ENCODE measurements at places on chromosomes 4 and X. TPM values are rescaled to one million over a fixed set of nuclear protein-coding genes. Genes with fewer than 3 reads are reported as not detected.

GRCh38 chr4:19329631-19330030, 922.1 kb upstream of the SLIT2 start:
- no peak overlapping the region for H3K27ac ChIP-seq
- H3K4me1 ChIP-seq, result no peaks in the 10 kb centered on the region
- H3K27me3 ChIP-seq, result no peaks in the 10 kb centered on the region

GRCh38 chr4:31647786-31648185, 927.6 kb downstream of the PCDH7 start:
- H3K27ac ChIP-seq, result no peak overlapping the region
- no peak overlapping the region for H3K4me3 ChIP-seq
- no peak for DNase-seq
- H3K4me1 ChIP-seq, result no peaks in the 10 kb centered on the region

GRCh38 chrX:104270916-104271512, 16.3 kb upstream of the ESX1 start:
- H3K27ac ChIP-seq, result no peak overlapping the region
- peak overlapping the region; percentile 50 for H3K4me3 ChIP-seq
- no peaks in the 10 kb centered on the region for H3K36me3 ChIP-seq
- DNase-seq, result no peak
- no peaks in the 10 kb centered on the region for H3K4me1 ChIP-seq

The FHIP1A gene
- polyA plus RNA-seq, result 0.07 TPM

The SLITRK4 gene
- 0.01 TPM for polyA plus RNA-seq

The CFAP299 gene
- 1.3 TPM for polyA plus RNA-seq

DNA sequence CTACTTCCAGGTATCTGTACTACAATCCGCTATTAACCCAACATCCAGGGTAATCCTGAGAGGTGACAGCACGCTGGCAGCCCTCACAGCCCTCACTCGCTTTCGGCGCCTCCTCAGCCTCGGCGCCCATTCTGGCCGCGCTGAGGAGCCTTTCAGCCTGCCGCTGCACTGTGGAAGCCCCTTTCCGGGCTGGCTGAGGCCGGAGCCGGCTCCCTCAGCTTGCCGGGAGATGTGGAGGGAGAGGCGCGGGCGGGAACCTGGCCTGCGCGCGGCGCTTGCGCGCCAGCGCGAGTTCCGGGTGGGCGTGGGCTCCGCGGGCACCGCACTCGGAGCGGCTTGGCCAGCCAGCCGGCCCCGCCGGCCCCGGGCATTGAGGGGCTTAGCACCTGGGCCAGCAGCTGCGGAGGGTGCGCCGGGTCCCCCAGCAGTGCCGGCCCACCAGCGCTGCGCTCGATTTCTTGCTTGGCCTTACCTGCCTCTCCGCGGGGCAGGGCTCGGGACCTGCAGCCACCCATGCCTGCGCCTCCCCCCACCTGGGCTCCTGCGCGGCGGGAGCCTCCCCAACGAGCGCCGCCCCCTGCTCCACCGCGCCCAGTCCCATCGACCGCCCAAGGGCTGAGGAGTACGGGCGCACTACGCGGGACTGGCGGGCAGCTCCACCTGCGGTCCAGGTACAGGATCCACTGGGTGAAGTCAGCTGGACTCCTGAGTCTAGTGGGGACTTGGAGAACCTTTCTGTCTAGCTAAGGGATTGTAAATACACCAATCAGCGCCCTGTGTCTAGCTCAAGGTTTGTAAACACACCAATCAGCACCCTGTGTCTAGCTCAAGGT, 87.3 kb downstream of the PRSS12 start:
- H3K27me3 ChIP-seq, result no peaks in the 10 kb centered on the region
- DNase-seq, result no peak
- no peaks in the 10 kb centered on the region for H3K4me1 ChIP-seq
- no peak overlapping the region for H3K27ac ChIP-seq
- peak overlapping the region; percentile 6 for H3K4me3 ChIP-seq

DNA sequence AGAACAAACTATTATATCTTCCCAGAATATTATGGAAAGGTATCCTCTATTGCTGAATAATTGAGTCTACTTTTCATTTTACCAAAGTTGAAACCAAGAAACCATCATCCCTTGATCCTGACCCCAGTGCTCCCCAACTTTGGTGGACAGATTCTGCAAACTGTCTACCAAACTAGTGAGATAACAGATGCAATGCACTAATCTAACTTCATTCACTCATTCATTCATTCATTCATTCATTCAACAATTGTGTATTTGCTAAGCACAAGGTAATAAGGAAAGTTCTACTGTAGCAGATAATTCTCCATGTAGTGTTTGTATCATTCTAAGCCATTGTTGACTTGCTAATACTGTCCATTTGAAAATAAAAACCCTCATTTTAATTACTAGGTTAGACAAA, 150.6 kb downstream of the UNC5C start:
- no peaks in the 10 kb centered on the region for H3K4me1 ChIP-seq
- H3K27ac ChIP-seq, result no peak overlapping the region
- H3K4me3 ChIP-seq, result no peak overlapping the region
- no peak for DNase-seq
- H3K36me3 ChIP-seq, result no peaks in the 10 kb centered on the region

The SLC10A4 gene
- polyA plus RNA-seq, result 0.07 TPM

DNA sequence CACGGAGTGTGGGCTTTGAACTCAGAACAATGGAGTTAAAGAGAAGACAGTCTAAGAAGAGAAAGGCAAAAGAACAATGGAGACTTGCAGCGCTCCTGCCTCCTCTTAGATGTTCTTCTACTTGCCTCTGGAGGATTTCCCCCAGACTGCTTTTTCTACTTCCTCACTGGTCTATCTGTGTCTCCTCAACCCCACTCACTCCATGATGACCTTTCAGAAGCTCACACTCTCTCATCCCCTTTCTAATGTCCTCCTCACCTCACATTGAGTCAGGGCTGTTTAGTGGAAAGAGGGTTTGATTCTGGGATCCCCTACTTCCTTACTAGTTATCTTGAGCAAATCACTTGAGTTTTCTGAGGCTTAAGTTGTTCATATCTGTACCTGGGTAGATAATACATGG, 12.2 kb upstream of the HERC6 start:
- H3K4me3 ChIP-seq, result no peak overlapping the region
- H3K36me3 ChIP-seq, result no peaks in the 10 kb centered on the region
- H3K27ac ChIP-seq, result no peak overlapping the region
- H3K27me3 ChIP-seq, result no peaks in the 10 kb centered on the region
- DNase-seq, result no peak

DNA sequence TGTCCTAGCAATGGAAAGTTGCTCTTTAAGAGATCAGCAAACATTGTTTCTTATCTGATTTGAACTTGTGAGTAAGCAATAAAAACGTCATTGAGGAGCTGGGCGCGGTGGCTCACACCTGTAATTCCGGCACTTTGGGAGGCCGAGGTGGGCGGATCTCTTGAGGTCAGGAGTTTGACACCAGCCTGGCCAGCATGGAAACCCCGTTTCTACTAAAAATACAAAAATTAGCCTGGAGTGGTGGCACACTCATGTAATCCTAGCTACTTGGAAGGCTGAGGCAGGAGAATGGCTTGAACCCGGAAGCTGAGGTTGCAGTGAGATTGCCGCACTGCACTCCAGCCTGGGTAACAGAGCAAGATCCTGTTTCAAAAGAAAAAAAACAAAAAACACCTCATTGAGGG, 11.2 kb upstream of the PLAC8 start:
- H3K27me3 ChIP-seq, result no peaks in the 10 kb centered on the region
- no peaks in the 10 kb centered on the region for H3K36me3 ChIP-seq
- H3K27ac ChIP-seq, result no peak overlapping the region
- H3K4me1 ChIP-seq, result peaks cover 2% of the 10 kb centered on the region
- no peak overlapping the region for H3K4me3 ChIP-seq

- no peaks in the 10 kb centered on the region for H3K36me3 ChIP-seq
- H3K27ac ChIP-seq, result no peak overlapping the region
- H3K27me3 ChIP-seq, result no peaks in the 10 kb centered on the region
- no peak overlapping the region for H3K4me3 ChIP-seq
- H3K4me1 ChIP-seq, result no peaks in the 10 kb centered on the region
- no peak for DNase-seq
Observed at GRCh38 chr4:48296365-48296764, 26.7 kb upstream of the TEC start.

The NAA10 gene
- 66.2 TPM for polyA plus RNA-seq

The ZNF81 gene
- polyA plus RNA-seq, result 3.5 TPM

DNA sequence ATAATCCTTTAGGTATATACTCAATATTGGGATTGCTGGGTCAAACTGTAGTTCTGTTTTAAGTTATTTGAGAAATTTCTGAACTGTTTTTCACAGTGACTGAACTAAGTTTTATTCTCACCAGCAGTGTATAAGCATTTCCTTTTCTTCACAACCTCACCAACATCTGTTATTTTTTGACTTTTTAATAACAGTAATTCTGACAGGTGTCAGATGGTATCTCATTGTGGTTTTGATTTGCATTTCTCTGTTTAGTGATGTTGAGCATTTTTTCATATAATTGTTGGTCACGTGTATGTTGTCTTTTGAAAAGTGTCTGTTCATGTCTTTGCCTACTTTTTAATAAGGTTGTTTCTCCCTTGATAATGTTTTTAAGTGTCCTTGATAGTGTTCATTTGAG, 112.6 kb downstream of the LINC00632 start:
- no peaks in the 10 kb centered on the region for H3K4me1 ChIP-seq
- H3K4me3 ChIP-seq, result no peak overlapping the region
- no peak overlapping the region for H3K27ac ChIP-seq
- no peak for DNase-seq
- H3K36me3 ChIP-seq, result no peaks in the 10 kb centered on the region
- no peaks in the 10 kb centered on the region for H3K27me3 ChIP-seq

- no peak overlapping the region for H3K4me3 ChIP-seq
- H3K36me3 ChIP-seq, result no peaks in the 10 kb centered on the region
- H3K4me1 ChIP-seq, result no peaks in the 10 kb centered on the region
Observed at GRCh38 chr4:83610729-83611128, 74.8 kb downstream of the GPAT3 start.

DNA sequence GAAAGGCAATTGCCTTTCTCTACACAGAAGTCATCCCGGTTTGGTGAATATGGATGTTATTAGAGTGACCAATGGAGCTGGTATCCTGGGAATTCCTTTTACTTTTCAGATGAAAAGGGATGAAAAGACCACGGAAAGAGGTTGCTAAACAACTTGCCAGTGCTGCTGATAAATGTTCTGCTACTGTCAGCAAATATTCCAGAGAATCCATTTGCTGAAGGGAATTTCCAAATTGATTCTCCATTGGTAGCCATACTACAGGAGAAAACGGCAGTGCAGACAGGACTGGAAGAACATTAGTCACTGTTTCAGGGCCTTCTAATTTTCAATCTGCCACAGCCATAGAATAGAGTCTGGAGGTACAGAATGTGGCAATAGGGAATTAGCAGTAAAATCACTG, 451.5 kb downstream of the PCDH11X start:
- DNase-seq, result no peak
- H3K27ac ChIP-seq, result no peak overlapping the region
- no peak overlapping the region for H3K4me3 ChIP-seq
- no peaks in the 10 kb centered on the region for H3K36me3 ChIP-seq

- H3K4me3 ChIP-seq, result no peak overlapping the region
- no peaks in the 10 kb centered on the region for H3K4me1 ChIP-seq
- DNase-seq, result no peak
- H3K36me3 ChIP-seq, result no peaks in the 10 kb centered on the region
Observed at GRCh38 chrX:6885396-6885795, 262.1 kb upstream of the STS start.

- H3K27ac ChIP-seq, result no peak overlapping the region
- no peak overlapping the region for H3K4me3 ChIP-seq
- no peaks in the 10 kb centered on the region for H3K27me3 ChIP-seq
- no peaks in the 10 kb centered on the region for H3K4me1 ChIP-seq
Observed at GRCh38 chr4:109548655-109549054, 11.4 kb upstream of the MCUB start.

- no peak overlapping the region for H3K4me3 ChIP-seq
- no peaks in the 10 kb centered on the region for H3K36me3 ChIP-seq
- H3K27me3 ChIP-seq, result peaks cover 2% of the 10 kb centered on the region
- H3K4me1 ChIP-seq, result no peaks in the 10 kb centered on the region
- no peak for DNase-seq
Observed at GRCh38 chr4:180052629-180053028, 2190.6 kb upstream of the TENM3 start.

The TCEANC gene
- 1.6 TPM for polyA plus RNA-seq

- no peaks in the 10 kb centered on the region for H3K36me3 ChIP-seq
- no peak overlapping the region for H3K4me3 ChIP-seq
- peaks cover 17% of the 10 kb centered on the region for H3K4me1 ChIP-seq
- H3K27me3 ChIP-seq, result no peaks in the 10 kb centered on the region
Observed at GRCh38 chr4:57061395-57061794, 48.8 kb downstream of the IGFBP7 start.

DNA sequence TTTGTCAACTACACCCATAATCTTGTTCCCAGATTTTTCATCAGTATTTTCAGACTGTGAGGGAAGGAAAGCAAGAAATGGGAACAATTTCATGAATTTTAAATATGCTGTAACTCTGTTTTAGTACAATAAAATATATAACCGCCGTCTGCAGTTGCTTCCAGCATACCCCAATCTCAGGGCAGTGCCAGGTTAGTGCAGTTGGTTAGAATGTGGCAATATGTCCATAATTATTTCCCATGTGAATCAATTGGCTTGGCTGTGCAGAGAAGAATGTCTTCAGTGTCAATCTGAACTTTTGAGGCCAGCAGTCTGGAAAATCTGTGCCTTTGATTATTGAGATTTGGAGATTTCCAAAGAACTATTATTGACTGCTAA, 5.0 kb upstream of the MMAA start:
- no peaks in the 10 kb centered on the region for H3K27me3 ChIP-seq
- DNase-seq, result no peak
